ENCODE measurements at places on chromosomes 1 and 21.

DNA sequence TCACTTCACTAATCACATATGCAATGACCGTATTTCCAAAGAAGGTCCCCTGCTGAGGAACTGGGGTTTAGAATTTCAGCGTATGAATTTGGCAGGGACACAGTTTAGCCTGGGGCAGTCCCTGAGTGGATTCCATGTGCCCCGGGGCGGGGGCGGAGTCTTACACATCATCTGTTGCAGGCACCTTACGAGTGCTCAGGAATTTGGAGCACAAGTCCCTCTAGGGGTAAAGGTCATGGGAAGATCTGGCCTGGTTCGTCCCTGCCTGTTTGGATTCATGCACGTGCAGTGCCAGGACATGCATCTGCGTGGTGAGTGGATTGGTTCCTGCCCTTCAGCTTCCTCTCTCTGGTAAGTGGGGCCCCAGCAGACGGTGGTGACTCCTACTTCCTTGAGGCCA lies 208.3 kb upstream of the C1orf174 start:
- DNase-seq: no peak

DNA sequence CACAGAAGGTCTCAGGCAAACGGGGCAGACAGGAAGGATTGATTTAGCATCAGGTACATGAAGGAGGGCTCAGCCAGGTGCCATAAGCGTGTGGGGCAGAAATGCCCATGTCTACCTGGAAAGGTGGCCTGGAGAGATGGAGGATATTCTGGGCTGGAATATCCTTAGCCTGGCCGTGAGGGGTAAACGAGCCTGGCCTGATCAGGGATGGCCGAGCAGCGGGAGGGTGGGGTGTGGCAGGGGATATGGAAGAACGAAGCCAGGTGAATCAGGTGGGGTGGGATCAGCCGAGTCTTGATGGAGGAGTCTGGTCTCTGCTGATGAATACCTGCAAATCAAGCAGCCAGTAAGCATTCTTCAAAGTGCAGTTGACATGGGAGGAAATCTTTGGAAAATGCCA lies 35.5 kb upstream of the TTC22 start:
- DNase-seq: no peak

- no peak for DNase-seq
Measured at GRCh38 chr1:207134581-207134980, 30.5 kb downstream of the C4BPA start.

DNA sequence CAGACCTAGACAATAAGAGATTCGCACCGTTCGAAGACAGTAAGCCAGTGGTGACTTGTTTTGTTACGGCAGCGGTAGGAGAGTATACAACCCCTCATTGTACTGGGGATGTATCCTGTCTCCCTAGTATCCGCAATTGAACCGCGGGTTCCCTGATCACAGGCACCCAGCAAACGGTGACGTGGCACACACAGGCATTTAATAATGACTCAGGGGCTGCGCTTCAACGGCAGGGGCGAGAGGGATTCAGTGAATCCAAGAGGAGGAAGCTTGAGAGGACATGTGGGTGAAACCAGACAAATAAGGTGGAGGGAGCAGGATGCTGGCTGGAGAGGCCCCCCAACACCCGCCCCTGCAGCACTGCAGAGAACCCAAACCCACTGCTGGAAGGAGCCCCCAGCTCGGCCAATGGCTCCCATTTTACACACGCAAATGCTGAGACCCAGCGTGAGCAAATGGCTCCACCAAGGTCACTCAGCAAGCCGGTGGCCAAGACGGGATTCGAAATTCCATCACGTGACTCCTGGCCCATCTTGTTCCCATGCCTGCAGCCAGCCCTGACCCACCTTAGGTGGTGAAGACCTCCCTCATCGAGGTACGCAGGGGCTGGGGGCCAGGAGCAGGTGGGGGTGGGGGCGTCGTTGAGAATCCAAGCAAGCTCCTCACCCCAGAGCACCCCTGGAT lies 149.9 kb downstream of the SYF2 start:
- no peak for DNase-seq

DNA sequence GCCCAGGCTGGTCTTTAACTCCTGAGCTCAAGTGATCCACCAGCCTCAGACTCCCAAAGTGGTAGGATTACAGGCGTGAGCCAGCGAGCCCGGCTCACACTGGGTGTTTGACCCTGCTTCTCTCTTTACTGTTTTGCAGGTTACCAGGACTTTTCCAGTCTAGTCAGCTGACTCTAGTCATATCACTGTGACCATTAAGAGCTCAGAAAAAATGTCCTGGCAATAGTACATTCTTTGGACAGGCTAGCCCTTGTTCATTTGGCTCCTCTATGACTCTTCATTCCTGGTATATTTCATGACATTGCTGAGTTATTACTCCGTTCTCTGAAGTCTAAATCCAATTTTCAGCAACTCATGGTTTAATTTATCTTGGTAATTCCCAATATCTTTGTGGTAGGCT lies 8.0 kb upstream of the CA6 start:
- DNase-seq: no peak

DNA sequence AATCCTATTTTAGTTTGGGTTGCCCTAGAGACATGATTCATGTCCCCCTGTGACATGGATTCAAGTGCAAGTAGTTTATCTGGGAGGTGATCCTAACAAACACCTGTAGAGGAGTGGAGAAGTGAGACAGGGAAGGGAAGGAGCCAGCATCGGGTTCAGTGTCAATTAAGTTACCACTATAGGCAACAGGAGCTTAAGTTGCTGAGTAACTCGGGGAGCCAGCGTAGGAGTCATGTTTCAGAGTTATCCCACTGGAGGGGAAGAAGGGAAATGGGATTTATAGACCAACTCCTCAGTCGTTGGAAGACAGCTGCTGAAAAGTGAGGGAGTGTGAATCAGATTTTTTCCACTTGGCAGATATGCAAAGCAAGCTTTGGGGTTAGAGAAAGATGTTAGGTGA lies 54.9 kb downstream of the SLC30A7 start:
- DNase-seq: no peak

- DNase-seq: peak; percentile 91
Measured at GRCh38 chr1:177170756-177171535, at the start of gene BRINP2. TSS of gene BRINP2 (plus strand) at chr1:177170958. CDS start at chr1:177229877, 58,919 bp downstream.

GRCh38 chr1:200130552-200130951 lies 103.0 kb downstream of the NR5A2 start:
- no peak for DNase-seq

DNA sequence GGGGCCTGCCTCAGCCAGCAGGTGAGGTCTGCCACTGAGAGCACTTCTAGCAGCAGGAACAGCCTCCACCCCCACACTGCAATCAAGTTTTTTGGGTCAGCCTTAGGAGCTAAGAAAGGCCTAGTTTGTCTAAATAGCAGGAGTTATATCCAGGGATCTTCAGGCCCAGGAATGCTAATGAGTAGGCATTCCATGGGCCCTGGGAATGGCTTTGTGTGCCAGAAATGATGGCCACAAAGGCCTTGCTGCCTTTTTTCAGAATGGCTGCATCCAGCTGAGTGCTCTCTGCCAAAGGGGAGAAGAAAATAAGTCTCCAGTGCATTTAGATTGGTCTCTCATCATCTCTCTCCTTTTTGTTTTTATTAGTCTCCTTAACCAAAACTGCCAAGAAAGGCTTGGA lies 2.8 kb downstream of the MRTO4 start:
- DNase-seq: no peak

Data from anterior cingulate cortex (tissue), 58 donors.